Kidney tubule cell (primary cell): ENCODE measurements at places on chromosomes 5 and 9.

DNA sequence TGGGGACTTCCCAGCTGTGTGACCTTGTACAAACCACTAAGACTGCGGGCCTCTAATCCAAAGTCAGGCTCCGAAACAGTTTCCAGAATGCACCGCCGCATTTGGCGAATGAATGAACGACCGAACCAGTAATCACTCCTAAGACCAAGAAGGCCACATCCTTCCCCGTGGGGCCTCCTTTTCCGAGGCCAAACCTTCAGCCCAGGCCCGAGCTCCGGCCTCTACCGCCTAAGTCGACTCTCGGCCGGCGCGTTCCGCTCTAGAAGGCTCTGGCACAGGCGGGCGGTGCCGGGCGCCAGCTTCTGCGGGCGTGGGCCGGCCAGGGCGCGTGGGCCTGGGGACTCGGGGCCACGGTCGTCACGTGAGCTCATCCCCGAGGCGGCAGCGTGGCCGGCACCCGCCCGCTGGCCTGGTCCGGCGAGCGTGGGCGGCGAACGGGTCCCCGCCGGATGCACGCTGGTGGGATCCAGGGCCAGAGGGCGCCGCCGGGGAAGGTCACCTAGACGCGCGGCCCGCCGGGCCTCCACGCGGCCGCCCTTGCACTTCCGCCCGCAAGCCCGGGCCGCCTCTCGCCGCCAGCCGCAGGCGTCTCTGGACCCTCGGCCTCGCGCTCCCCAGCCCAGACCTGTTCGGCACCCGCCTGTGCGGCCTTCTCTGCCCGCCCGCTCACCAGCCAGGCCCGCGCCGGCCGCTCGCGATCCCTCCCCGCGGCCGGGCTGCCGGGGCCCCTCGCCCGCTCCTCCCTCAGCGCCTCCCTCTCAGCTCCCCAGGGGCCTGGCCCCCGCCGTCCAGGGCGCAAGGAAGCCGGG, 754 bp downstream of the VDAC1 start:
- DNase-seq: peak; percentile 56

DNA sequence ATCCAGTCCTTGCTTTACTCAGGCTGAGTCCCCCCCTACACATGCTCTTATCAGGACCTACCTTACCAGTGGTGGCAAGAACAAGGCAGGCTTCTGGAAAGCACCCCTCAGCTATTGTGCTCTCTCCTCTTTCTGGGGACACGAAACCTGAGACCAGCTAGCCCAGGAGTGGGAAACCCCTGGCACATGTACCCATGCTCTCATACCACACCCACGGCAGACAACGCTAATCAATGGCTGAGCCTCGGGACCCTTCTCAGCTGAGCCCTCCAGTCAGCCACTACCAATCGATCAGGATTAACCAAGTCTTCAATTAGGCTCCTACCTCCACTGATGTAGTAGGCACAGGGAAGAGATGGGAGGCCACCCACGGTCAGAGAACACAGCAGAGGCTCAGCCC, 65.1 kb downstream of the VAV2 start:
- DNase-seq: no peak

DNA sequence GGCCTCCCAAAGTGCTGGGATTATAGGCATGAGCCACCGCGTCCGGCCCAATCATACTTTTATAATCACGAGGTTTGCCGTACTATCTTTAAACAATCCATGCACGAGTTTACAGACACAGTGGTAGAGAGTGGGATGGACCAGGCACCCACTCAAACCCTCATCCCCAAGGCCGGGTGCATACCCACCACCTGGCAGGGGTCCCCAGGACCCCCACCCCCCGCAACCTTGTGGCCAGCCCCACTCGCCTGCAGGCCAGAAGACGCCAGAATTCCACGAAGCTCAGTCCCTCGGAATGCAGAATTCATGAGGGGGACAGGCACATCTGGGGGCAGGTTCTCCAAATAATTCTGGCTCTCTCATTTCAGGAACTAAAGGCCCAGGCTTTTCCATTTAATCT, 17.1 kb downstream of the NACC2 start:
- DNase-seq: no peak

DNA sequence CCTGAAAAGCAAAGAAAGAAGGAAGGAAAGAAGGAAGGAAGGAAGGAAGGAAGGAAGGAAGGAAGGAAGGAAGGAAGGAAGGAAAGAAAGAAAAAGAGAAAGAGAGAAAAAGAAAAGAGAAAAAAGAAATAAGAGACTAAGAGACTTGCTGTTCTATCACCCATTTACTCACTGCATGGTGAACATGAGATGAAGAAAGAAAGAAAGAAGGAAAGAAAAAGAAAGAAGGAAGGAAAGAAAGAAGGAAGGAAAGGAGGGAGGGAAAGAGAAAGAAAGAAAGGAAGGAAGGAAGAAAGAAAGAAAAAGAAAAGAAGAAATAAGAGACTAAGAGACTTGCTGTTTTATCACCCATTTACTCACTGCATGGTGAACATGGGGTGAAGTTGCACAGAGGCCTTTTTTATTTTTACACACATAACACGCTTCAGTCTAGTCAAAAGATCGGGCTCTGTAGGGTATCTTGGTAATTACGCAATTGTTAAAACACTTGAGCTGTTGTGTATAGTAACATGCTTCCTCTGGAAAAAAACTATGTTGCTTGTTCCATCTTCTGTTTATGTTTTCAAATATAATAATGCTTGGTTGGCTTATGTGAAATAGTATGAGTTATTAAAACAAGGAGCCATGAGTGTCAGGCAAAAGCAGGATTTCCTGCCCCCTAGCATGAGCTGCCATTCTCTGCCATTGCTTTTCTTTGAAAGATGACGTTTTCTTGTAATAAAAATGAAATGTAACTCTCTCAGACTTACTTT, 119.3 kb upstream of the ZNF608 start:
- DNase-seq: no peak

- no peak for DNase-seq
Measured at GRCh38 chr5:102582696-102583095, 83.9 kb upstream of the SLCO6A1 start.
